Cortex of kidney (tissue), 1 donor: ENCODE measurements at places on chromosomes 7 and 10.

GRCh38 chr10:124730790-124731189, 13.4 kb downstream of the FAM53B start:
- no peak for DNase-seq

DNA sequence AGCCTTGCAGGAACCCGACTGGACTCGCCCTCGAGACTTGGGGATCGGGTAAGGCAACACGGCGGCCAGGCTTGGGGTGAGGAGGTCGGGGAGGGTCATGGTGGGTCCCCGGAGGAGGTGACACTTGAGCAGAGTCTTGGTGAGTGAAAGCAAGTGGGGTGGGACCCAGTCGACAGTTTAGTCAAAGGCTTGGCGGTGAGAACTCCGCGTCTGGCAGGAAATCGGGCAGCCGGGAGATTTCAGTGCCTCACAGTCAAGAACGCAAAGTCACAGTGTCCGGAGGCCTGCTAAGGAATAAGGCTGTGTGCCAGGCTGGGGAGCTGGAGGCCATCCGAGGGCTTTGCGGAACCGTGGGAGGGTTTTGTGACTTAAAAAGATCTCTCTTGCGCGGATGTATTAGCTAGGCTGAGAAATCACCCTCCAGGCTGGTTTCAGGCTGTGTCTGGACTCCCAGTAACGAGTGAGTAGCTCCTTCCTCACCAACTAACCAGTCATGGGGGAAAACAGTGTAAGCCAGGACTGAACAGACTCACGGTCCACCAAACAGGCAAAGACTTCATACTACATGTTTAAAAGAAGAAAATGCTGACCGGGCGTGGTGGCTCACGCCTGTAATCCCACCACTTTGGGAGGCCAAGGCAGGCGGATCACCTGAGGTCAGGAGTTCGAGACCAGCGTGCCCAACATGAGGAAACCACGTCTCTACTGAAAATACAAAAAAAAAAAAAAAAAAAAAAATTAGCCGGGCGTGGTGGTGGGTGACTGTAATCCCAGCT, 613 bp downstream of the AP5Z1 start:
- peak; percentile 31 for DNase-seq

GRCh38 chr10:76015245-76015644, 583.8 kb downstream of the LRMDA start:
- DNase-seq: no peak

DNA sequence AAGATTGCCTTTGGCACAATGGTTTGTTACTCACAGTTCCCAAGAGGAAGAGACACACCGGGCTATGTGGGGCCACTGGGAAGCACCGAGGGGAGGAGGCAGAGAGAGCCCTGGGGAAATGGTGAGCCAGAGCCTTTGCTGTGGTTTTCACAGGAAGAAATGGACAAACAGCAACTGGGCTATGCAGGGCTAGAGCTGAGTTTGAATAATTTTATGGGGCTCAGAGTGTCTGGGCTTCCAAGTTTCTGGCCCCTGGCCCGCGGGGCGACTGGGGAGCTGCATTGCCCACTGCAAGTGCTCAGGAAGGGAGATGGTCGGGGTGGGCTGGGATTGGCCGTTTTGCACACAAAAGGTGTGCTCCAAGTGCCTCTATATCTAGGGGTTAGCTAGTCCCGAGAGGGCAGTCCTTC, 92.6 kb downstream of the CHST15 start:
- DNase-seq: no peak

DNA sequence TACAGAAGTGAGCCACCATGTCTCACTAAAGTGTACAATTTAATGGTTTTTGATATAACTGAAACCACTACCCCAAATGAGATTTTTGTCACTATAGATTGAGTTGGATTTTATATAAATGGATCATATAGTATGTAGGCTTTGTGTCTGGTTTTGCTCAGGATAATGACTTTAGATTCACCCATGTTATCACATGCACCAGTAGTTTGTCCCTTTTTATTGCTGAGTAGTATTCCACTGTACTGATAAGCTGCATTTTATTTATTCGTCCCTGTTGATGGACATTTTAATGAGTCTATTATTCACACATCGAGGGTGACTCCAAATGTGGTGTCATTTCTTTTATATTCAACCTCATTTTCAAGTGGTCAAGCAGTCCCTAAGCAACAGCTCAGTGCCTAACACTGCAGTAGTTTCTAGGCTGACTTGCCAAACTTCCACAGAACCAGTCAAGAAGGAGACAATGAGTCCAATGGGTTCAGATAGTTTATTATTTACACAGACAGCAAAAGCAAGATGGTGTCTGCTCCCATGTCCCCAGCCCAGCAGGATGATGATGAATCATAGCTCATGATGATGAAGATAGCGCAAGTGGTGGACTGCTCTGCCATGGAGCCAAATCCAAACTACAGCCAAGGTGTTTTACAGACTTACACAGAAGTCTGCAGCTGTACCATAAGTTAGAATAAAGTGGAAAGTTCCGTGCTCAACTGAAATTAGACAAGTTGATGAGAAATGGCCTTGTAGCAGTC, 6.6 kb upstream of the FMC1 start:
- no peak for DNase-seq

DNA sequence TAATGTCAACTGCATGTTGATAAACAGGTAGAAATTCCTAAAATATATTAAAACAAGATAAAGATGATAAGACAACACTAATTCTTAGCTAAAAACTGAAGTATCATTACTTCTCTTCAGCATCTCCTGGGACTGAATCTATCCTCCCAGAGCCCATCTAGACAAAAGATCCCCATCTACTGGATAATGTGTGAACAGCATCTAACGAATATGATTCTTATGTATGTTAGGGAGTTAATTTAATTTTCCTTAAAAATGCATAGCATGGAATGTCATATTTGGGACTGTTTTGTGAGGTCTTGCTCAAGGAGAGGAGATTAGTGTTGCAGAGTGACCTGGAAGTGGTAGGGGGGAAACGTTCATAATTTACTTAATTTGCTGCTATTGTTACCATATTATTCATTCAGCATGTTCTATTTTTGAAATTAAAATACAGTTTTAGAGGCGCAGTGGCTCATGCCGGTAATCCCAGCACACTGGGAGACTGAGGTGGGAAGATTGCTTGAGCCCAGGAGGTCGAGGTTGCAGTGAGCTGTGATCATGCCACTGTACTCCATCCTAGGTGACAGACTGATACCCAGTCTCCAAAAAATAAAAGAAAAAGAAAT, 305.1 kb upstream of the CSTF2T start:
- no peak for DNase-seq

- DNase-seq: no peak
These were observed 17.1 kb downstream of the PDSS1 start for GRCh38 chr10:26714415-26715136.

- DNase-seq: no peak
These were observed 22.9 kb downstream of the RBM33 start for GRCh38 chr7:155667241-155667829.

DNA sequence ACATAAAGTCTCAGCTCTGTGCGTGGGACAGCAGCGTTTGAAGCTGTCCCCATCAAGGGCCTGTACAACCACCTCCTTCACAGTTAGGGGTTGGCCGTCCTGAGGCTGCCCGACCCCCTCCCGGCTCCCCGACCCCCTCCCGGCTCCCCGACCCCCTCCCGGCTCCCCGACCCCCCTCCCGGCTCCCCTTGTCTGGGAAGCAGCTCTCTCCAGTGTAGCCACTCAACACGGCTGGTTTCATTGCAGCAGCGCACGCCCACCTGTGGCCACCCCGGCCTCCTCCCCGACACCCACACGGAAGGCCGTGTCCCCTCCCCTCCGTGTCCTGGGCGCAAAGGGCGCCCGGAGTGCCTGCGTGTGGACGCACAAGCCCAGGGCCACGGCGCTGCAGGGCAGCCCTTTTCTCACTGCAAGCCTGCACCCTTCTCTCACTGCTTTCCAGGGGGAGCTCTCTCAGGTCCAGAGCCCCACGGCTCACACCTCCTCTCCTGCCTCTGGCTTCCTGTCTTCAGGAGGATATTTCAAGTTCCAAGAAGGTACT, 20.9 kb upstream of the FAM20C start:
- DNase-seq: no peak

DNA sequence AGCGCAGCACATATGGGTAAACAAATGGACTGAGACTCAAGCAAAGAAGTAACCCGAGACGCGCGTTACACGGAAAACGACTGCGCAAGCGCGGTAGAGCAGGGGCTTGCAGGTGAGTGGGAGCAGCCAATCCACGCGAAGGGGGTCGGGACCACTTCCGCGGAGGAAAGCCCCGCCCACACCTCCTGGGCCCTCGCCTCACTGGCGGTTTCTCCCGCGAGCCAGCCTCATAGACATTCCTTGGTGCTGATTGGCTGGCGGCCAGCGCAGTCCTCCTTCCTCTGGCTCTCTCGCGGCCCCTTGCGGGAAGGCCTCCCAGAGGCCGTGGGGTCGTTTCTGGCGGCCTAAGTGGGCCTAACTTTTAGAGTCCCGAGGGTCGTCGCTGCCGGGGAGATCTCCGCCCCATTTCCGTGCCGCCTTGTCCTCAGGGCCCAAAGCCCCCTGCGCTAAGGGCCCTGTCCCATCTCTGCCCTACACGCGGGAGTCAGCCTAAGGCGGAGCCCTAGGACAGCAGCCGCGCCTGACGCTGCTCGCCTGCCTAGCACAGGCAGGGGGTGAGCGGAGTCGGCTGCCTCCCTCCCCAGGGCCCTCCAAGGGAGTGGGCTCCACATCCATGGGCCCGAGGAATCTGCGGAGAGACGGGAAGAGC, 9.1 kb upstream of the FXYD4 start:
- DNase-seq: peak; percentile 59

- no peak for DNase-seq
These were observed 22.4 kb upstream of the AHR start for GRCh38 chr7:17275749-17276671.

DNA sequence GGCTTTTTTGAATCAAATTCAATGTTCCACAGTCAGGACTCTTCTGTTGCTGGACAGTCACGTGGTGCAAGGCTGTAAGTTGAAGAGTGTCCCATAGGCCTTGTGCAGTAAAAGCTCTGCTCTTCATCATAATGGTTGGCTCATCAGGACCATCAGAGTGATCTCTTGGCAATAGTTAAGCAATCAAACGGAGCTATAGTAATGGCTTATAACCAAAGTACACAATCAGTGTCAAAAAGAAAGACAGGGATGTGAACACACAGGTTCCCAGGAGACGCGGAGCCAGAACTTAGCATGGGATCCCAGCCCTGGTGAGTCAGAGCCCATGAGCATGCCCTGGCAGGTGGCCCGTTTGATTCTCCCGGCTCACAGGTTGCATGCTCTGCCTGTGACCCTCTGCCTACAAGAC, 10.8 kb upstream of the GPNMB start:
- DNase-seq: no peak

GRCh38 chr7:22645418-22646181, 81.4 kb upstream of the IL6 start:
- DNase-seq: no peak

DNA sequence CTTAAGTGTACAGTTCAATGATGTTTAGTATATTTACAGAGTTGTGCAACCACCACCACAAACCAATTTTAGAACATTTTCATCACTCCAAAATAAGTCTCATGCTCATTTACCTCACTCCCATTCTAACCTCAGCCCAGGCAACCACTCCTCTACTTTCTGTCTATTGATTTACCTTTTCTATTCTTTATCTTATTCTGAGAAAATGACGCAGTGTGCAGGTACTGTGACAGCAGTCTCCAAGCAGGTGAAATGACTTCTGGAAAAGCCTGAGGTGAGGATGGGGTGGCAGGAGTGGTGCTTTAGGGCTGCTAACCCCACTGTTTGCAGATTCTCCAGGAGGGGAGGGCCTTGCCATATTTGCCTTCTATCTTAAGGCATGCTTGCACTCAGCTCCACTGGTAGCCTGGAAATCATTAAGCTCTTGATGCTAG, 39.5 kb downstream of the GARS1 start:
- no peak for DNase-seq

- no peak for DNase-seq
These were observed 41.9 kb upstream of the PRKAR1B start for GRCh38 chr7:768881-769504.

- DNase-seq: no peak
These were observed 321.2 kb downstream of the DNAJB6 start for GRCh38 chr7:157657741-157658740.
